Effector memory CD4-positive, alpha-beta T cell (primary cell): ENCODE measurements at places on chromosomes 12 and 14.

GRCh38 chr14:104187121-104187889, 48.9 kb downstream of the KIF26A start:
- DNase-seq, result no peak

DNA sequence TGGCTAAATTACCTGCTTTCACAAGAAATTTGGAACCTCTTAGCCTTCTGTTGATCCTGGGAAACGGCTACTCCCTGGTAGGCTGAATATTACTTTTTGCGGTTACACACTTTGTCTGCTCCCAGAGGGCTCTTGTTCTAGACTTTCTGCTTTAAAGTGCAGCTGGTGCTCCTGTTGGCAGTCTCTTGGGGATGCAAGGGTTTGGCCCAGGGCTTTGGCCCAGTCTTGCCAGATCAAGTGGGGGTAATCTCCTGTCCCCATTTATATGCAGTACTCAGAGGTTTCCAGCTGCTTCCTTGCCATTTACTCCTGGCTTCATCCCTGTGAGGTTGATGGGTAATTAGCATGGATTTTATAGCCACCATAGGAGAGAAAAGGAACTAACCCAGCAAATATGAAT, 558.2 kb upstream of the MIS18BP1 start:
- DNase-seq, result no peak

- no peak for DNase-seq
Measured at GRCh38 chr12:65434737-65435136, 156.3 kb downstream of the MSRB3 start.

GRCh38 chr12:53093777-53094393, 3.6 kb upstream of the IGFBP6 start:
- no peak for DNase-seq

DNA sequence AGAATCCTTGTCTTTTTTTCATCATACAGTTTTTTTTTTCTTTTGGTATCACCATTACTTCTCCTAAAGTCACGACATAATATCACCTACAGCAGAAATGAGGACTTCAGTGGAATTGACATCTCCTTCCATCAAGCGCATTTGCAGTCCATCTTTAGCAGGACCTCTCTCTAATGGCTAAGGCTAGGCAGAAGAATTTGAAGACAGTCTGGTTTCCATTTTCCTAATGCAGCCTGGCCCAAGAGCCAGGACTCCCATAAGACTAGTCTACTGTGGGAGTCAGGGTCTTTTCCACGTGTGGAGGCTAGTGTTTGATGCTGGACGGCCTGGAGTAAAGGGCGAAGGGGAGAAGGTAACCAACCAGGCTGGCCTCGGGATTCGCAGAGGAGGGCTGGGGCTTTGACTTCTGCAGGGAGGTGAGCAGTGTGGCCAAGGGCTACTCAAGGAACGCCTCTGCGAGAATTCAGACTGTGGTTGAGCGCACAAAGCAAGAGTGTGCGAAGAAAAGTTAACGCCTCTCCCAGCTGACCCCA, 769 bp upstream of the ZNF740 start:
- DNase-seq, result no peak

GRCh38 chr14:90607141-90607540, 209.1 kb downstream of the TTC7B start:
- no peak for DNase-seq

- DNase-seq, result no peak
Measured at GRCh38 chr12:133227281-133227852, 8.3 kb downstream of the ANHX start.

- no peak for DNase-seq
Measured at GRCh38 chr12:128992550-128992949, 139.3 kb downstream of the GLT1D1 start.

GRCh38 chr12:88805286-88805685, 225.0 kb upstream of the KITLG start:
- no peak for DNase-seq

GRCh38 chr14:69666112-69666511, 54.7 kb downstream of the SUSD6 start:
- DNase-seq, result no peak

DNA sequence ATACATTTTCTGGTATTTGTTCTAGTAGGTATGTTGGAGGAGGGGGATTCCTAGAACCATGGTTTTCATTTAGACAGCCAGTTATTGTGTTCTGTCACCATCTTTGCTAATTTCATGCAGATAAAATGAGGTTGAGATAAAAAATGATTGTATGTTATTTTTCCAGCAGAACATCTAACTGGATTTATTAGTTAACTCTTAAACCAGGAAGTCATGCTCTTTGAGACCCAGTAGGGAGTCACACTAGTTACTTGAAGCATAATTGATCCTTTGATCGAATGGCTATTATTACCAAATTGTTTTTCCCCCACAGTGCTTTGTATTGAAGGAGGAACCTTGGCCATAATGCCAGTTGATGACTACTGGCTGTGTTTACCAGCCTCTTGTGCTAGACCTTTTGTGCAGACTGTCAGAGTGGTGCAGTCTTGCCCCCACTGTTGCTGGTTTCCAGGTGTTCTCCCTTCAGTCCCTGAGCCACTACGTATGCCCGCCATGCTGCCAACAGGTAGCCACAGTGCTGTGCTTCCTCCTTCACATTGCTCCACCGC, 6.0 kb downstream of the EID3 start:
- DNase-seq, result no peak

- DNase-seq, result no peak
Measured at GRCh38 chr12:100720016-100720654, 74.4 kb upstream of the ANO4 start.

DNA sequence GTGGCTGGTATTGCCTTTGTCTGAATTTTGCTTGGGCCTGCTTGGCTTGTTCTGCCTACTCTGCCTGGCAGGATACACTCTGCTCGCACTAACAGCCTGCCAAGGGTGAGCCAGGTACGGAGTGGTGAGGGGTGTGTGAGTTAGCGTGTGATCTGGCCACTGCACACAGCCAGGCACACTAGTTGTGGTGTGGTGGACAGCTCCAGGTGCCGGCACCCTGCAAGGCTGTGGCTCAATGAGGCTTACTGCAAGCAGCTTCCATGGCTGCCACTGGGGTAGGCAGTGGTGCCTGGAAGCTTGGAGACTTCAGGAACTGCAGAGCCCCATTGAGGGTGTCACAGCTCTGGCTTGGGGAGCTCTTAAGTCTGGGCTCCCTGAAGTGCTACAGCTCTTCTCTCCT, 87.4 kb downstream of the GPHN start:
- no peak for DNase-seq

GRCh38 chr12:64457466-64457865, 5.5 kb downstream of the TBK1 start:
- DNase-seq, result no peak

GRCh38 chr14:64563696-64564095, 13.9 kb downstream of the PPP1R36 start:
- no peak for DNase-seq

DNA sequence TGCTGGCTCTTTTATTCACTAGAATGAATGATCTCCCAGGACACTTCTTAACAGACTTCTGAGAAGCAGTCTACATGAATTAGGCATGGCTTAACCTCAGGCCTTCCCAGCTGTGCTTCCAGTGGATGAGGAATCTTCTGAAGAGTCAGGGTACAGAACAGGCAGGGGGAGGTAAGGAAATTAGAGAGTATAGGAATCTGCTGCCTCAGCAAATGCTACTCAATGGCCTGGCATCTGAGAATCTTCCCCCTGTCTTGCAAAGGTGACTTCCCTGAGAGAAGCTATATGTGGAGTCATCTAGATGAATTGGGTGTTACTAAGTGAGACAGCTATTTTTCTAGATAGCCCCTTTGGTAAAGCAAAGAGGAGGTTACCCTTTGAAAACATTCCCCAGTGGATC, 496.2 kb upstream of the CCDC196 start:
- no peak for DNase-seq

DNA sequence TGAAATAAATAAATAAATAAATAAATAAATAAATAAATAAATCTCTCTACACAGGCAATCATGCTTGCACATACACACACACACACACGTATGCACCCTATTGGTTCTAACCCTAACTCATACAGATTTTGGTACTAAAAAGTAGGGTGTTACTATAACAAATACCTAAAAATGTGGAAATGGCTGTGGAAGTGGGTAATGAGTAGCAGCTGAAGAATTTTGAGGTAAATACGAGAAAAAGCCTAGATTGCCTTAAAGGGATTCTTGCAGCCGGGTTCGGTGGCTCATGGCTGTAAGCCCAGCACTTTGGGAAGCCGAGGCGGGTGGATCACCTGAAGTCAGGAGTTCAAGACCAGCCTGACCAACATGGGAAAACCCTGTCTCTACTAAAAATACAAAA, 15.7 kb upstream of the SLC2A3 start:
- DNase-seq, result no peak
